Omental fat pad (tissue), 4 donors: ENCODE measurements at places on chromosomes 1 and 21. TPM values are rescaled to one million over a fixed set of nuclear protein-coding genes. Genes with fewer than 3 reads are reported as not detected.

Gene ZNF683
- total RNA-seq = not detected

Gene RHD
- not detected for total RNA-seq

Gene TPTE
- total RNA-seq = not detected

Gene PARS2
- total RNA-seq = 4.6 TPM

Gene ASPM
- total RNA-seq = 3.2 TPM

Gene SFN
- total RNA-seq = 0.38 TPM

Gene TMIGD3
- total RNA-seq = 4.4 TPM

Gene VANGL2
- 1.1 TPM for total RNA-seq

Gene GJA8
- not detected for total RNA-seq

Gene GBP4
- total RNA-seq = 95.2 TPM

Gene PLCH2
- total RNA-seq = 0.56 TPM

Gene SPATA45
- not detected for total RNA-seq

Gene VHLL
- total RNA-seq = not detected

Gene CD101
- 1.9 TPM for total RNA-seq

Gene SLAMF8
- 12.5 TPM for total RNA-seq

Gene OR2T29
- not detected for total RNA-seq

Gene C1orf116
- not detected for total RNA-seq

Gene FPGT
- 10.9 TPM for total RNA-seq

Gene GJB3
- total RNA-seq = not detected

Gene VTCN1
- total RNA-seq = not detected

Gene ITLN2
- total RNA-seq = 58.9 TPM

Gene HSD11B1
- total RNA-seq = 13.4 TPM

Gene CRP
- total RNA-seq = 0.96 TPM

Gene BSND
- not detected for total RNA-seq

Gene ANKRD65
- 2.6 TPM for total RNA-seq

Gene DNAH14
- 5.5 TPM for total RNA-seq

Gene SELP
- total RNA-seq = 33.9 TPM

Gene SPRR2A
- not detected for total RNA-seq

Gene TMEM50B
- total RNA-seq = 83.5 TPM
